Myometrial cell (primary cell): ENCODE measurements at places on chromosomes 4 and X. TPM values are rescaled to one million over a fixed set of nuclear protein-coding genes. Genes with fewer than 3 reads are reported as not detected.

NSDHL gene
- total RNA-seq: 58.7 and 72.1 TPM in 2 replicates

KCND1 gene
- total RNA-seq: 1.4 and 2.0 TPM in 2 replicates

SPARCL1 gene
- total RNA-seq: not detected in 2 replicates

RBMXL3 gene
- total RNA-seq: not detected in 2 replicates

GABRG1 gene
- total RNA-seq: not detected in 2 replicates

GAGE12H gene
- total RNA-seq: not detected in 2 replicates

MAGEA1 gene
- not detected in 2 replicates for total RNA-seq

LRIT3 gene
- not detected in 2 replicates for total RNA-seq

ANAPC4 gene
- total RNA-seq: 14.7 and 32.1 TPM in 2 replicates

NPNT gene
- total RNA-seq: not detected in 2 replicates

TBC1D19 gene
- 17.0 and 20.4 TPM in 2 replicates for total RNA-seq

NAP1L3 gene
- 0.86 and 1.6 TPM in 2 replicates for total RNA-seq

CABS1 gene
- total RNA-seq: not detected in 2 replicates

KIAA1210 gene
- not detected in 2 replicates for total RNA-seq

PRR32 gene
- total RNA-seq: not detected in 2 replicates
